Activated CD4-positive, alpha-beta T cell treated with anti-CD3 and anti-CD28 coated beads, Interleukin-2, amount 50 U/mL, for 1 hour (primary cell): ENCODE measurements at places on chromosomes 4 and X.

DNA sequence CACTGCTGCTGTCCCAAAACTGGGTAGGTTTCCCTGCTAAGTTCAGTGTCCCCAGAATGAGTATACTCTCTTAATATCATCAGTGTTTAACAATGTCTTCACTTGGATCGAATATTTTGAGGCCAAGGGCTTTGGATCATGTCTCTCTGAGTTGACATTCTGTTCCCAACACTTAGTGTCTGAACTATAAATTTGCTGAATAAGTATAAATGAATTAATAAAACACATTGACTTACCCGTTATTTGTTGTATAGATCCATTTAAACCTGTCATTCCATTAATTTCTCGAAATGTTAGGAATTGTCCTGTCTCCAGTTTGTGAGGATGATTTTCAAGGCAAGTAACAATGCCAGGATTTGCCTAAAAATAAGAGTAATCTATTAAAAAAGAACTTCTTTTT lies 32.6 kb downstream of the UBA6 start:
- no peak for DNase-seq

- DNase-seq: no peak
Observed at GRCh38 chr4:39825090-39825489, 127.2 kb downstream of the UBE2K start.

GRCh38 chrX:129561453-129561852 lies 21.4 kb downstream of the OCRL start:
- DNase-seq: no peak

DNA sequence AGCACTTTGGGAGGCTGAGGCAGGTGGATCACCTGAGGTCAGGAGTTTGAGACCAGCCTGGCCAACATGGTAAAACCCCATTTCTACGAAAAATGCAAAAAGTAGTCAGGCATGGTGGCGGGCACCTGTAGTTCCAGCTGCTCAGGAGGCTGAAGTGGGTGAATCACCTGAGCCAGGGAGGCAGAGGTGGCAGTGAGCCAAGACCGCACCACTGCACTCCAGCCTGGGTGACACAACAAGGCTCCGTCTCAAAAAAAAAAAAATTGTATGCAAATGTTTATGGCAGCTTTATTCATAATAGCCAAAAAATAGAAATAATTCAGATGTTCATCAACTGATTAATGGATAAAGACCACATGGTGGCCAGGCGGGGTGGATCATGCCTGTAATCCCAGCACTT lies 9.8 kb upstream of the NOCT start:
- DNase-seq: no peak

- DNase-seq: no peak
Observed at GRCh38 chr4:103998756-103999155, 279.0 kb upstream of the TACR3 start.

GRCh38 chrX:78687586-78687985 lies 28.5 kb upstream of the RTL3 start:
- DNase-seq: no peak

DNA sequence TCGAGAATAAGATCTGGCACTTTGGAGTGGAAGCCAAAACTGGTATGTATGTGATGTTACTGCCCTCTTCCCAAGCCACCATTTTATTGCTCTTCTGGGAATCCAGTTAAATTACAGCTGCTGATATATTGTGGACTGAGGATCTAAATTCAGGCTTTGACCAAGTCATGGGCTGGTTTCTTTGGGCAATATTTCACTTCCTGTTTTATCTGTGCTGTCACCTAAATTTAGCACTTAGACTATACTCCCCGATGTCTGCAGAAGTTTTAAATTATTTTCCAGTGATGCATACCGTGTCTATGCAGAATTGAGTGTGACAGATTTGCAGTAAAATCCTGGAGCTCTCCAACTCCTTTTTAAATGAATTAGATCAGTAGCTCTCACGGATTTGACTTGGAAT lies 100.0 kb downstream of the TEX13A start:
- no peak for DNase-seq

GRCh38 chr4:70721747-70722146 lies at the start of gene RUFY3:
TSS of gene RUFY3 (plus strand) at chr4:70721964. CDS start at chr4:70722574, 610 bp downstream.
- no peak for DNase-seq

- no peak for DNase-seq
Observed at GRCh38 chr4:27128443-27128842, 267.8 kb downstream of the STIM2 start.

- DNase-seq: no peak
Observed at GRCh38 chr4:16264798-16265197, 38.5 kb upstream of the TAPT1 start.

DNA sequence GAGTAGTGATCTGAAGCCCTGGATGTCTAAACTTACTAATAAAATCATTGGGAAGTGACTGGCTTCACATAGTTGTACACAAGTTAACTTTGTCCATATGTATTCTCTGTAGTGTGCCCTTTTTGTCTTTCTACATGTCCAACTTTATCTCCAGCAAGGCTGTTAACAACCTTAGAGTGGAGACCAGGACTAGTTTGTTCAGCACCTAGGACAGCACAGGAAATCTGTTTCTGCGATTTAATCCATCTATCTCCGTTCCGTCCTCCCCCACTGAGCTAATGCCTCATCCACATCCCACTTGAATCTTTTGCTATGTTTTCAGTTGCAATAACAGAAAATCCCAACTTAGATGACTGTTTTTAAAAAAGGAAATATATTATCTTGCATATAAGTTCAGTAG lies 3.4 kb upstream of the ARR3 start:
- no peak for DNase-seq

- no peak for DNase-seq
Observed at GRCh38 chr4:17780501-17781299, 721 bp downstream of the FAM184B start.

DNA sequence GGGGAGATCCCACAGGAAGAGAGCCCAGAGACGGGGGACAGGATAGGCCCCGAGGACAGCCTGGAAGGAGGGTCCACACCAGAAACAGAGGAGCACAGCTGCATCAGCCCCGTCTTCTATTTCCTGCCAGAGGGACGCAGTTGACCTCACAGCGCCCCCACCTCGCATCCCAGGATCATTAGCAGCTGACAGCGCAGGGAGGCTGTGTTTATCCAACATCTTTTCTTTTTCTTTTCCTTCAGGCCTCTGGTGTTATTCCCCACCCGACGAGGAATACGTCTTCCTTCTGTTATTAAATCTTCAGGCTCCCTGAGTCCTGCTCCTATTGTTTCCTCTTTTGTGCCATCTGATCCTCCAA lies 75.4 kb downstream of the DCHS2 start:
- no peak for DNase-seq

DNA sequence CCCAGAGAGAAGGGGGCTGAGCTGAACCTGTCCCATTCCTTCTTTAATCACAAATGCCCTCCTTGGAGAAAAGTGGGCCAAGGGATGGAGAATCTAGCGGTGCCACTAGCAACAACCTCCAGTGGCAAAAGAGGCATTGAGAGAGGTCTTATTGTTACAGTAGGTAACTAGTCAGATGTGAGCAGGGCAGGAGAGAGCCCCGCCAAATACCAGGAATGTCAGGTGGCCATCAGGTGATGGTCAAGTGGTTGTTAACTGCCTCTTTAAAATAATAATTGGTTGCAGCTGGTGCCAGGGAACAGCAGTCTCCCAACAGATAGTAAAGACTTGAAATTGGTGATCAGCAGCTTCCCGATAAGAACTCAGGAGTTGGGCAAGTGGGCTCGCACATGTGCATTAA lies 116.1 kb downstream of the EVC2 start:
- no peak for DNase-seq

- DNase-seq: no peak
Observed at GRCh38 chrX:39753293-39753996, 344.3 kb downstream of the BCOR start.

DNA sequence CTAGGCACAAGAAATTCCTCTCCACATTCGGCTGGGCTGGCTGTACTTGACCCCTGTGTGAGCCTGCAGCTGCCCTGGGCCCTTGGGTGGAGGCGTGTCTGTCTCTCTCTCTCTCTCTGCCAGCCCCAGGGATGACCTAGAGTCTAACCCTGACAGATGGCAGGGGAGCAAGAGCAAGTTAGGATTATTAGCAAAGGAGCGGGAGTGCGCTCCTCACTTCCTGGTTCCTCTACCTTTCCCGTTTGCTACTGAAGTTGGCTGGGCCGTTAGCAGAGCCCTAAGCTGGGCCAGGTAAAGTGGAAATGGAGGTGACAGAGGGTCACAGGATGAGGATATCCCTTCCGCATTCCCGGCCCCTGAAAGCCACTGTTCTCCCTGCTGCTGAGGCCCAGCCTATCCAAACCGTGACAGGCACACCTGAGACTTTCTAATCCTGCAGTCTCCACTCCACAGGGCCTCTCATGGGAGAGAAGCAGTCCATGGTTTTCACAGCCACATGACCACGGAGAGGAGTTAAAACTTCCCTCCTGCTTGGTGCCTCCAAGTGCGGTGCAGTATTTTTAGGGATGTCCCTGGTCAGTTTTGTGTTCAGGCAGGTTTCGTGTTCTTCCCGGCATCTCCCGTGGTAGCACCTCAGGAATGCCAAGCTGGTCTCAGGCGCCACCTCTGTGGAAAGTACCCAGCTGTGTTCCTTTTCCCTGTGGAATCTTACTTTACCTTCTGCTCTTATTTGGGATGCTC lies 79.3 kb downstream of the CLDN22 start:
- no peak for DNase-seq

DNA sequence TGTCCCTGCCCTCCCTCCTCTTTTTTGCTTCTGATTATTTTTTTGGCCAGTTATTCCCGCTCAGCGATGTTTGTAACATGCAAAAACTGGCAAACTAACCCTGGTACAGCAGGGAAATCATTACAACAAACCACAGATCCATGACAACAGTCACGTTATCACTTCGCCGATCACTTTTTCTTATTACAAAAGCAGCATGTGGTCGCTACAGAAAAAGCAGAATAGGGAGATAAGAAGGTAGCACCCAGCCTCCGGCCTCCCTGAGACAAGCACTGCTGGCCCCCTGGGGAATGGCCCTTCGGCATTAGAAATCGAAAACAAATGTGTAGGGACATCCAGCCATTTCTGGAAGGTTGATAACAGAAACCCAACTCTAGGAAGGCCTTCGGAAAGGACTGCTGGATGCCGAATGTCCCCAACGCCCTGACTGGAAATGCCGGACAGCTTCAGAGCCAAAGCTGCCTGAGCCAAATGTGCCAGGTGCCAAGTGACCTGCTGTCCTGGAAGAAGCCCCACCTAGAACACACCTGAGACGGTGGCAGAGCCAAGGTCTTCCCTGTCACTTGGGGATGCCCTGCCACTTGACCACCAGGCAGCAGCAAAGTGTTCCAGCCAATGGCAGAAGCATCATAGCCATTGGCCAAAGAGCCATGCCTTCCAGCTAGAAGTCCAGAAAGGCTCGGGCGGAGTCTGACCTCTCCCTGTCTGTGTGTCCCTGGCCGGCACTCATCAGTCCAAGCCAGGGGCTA lies 2.9 kb downstream of the IDH3G start:
- DNase-seq: no peak

- DNase-seq: no peak
Observed at GRCh38 chrX:134631426-134632346, 26.6 kb downstream of the PLAC1 start.

DNA sequence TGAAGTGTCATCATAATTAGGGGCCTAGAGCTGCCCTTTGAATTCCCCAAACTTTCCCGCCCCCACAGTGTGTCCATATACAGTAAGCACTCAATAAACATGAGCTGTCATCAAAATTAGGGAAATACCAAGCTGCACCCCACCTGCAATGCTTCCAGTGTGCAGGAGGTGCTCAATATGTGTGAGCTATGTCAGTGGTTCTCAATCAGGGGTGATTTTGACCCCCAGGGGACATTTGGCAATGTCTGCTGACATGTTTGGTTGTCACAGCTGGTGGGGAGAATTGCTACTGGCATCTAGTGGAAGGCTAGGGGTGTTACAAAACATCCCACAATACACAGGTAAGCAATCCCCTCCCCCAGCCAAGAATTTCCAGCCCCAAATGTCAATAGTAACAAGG lies 748 bp downstream of the CFP start:
- DNase-seq: no peak

DNA sequence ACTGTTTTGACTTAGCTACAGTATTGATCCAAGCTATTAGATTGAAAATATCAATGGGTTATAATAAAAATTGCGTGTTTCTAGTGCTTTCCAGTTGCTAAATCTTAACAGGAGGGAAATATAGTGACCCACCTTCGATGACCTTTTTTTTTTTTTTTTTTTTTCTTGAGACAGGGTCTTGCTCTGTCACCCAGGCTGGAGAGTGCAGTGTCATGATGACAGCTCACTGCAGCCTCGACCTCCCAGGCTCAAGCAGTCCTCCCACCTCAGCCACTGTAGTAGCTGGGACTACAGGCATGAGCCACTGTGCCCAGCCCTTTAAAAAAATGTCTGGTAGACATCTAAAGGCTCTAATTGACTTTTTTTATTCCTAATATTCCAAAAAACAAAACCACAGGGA lies 3.8 kb upstream of the ASB5 start:
- DNase-seq: no peak

- DNase-seq: no peak
Observed at GRCh38 chr4:82611982-82612381, 50.2 kb upstream of the TMEM150C start.

- no peak for DNase-seq
Observed at GRCh38 chr4:8336412-8337075, 67.0 kb downstream of the HTRA3 start.

DNA sequence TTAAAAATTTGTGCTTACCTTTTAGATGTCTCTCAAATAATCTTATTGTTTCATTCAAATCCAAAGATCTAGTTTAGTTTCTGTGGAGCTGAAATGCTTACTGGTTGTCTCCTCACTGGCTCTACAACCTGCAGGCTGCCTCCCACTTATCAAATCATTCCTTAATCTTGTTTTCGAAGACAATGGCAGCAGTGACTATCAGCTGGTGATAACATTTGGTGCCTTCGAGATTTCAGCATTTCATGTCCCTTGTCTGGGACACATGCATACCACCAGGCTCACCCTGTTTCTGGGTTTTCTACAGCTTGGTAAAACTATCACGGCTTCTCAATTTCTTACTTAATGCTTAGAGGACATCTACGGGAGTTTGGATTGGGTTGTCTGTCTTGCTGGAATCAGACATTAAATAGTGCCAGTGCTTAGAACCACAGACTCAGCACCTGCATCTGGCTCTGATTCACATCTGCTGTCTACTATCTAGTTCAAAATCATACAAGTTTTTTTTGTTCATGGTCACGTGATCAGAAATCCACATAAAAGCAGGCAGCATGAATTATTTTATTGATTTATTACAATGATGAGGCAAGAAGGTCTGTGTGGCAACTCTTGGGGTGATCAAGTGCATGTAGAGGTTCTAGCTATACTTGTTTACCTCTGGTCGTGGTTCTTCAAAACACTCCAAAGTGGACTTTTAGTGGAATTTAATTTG lies 32.0 kb upstream of the SMARCAD1 start:
- DNase-seq: no peak

GRCh38 chrX:154121961-154122360 lies 22.1 kb upstream of the OPN1LW start:
- DNase-seq: no peak

- no peak for DNase-seq
Observed at GRCh38 chr4:156596026-156596425, 375.6 kb downstream of the PDGFC start.
